Inflammatory macrophage treated with lipopolysaccharide for 1 hour (primary cell): ENCODE measurements at places on chromosomes 6 and 20.

DNA sequence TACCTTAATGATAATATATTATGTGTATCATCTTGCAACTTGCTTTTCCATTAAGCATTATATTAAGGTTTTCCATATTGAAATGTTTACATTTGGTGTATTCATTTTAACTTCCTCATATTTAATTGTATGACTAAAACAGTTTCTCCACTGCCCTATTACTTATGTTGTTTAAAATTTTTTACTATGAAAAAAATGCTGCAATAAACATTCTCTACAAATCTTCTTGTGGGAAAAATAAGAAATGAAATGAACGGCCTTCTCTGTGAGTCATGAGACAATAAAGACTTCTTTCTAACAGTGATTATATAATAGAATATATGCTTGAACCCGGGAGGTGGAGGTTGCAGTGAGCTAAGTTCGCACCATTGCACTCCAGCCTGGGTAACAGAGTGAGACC is 25.5 kb downstream of the FASTKD5 start:
- no peak for DNase-seq

DNA sequence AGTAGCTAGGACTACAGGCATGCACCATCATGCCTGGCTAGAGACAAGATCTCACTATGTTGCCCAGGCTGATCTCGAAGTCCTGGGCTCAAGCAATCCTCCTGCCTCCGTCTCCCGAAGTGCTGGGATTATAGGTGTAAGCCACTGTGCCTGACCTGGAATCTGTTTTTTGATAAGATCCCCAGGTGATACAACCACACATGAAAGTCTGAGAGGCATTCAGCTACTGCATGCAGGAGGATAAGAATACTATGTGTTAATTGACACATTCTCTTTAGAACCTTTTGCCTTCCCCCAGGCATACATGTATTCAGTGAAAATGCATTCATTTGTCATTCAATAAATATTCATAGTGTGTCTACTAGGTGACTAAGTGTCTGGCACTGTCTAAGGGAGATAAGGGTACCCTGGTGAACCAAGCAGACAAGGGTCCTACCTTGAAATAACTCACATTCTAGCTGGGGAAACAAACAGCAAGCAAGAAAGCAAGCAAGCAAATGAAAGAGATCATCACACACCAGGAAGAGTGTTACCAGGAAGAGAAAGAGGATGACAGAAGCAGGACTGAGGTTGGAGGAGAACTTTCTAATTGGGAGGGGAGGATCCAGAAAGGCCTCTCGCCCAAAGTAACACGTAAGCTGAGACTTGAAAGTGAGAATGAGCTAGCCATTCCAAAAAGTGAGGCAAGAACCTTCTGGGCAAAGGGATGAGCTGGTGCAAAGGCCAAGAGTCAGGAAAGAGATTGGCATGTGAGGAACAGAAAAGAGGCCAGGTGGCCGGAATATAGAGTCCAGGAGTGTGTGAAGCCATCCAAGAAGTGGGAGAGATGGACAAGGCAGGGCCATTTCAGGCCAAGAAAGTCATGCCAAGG is 6.5 kb downstream of the GFOD1 start:
- no peak for DNase-seq

DNA sequence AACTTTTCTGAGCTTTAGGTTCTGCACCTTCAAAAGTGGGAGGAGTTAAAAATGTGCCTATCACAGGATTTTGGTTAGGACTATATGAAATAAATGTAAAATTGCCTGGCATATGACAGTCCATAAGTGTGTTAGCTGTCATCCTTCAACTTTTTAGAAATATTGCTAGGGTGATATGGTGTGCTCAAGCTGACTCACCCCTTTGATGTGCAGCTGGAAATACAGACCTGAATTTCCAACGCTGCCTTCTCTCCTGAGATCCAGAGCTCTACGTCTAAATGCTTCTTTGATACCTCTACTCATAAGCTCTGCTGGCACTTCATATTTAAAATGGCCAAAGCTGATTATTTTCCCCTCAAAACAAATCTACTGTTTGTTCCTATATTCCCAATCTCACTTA is 2.7 kb downstream of the SLC35B3 start:
- DNase-seq = no peak

- no peak for DNase-seq
Measured at GRCh38 chr6:73774311-73774774, 78.3 kb downstream of the CD109 start.

DNA sequence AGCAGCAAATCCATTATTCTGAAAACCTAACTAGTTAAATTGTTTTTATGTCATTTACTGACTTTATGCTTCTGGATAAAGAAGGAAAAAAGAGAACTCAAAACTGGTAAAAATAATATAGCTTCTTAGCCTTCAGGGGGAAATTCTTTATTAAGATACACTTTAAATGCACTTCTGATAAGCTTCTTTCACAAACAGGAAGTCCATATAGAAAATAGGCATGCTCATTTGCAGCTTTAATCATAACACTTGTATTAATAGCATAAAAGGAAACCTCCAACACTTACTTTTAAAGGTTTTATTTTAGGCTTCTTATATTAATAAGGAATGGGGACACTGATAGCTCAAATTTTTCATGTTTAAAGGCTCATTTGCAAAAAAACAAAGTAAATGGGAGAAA is 538.0 kb upstream of the SLC35B3 start:
- no peak for DNase-seq

DNA sequence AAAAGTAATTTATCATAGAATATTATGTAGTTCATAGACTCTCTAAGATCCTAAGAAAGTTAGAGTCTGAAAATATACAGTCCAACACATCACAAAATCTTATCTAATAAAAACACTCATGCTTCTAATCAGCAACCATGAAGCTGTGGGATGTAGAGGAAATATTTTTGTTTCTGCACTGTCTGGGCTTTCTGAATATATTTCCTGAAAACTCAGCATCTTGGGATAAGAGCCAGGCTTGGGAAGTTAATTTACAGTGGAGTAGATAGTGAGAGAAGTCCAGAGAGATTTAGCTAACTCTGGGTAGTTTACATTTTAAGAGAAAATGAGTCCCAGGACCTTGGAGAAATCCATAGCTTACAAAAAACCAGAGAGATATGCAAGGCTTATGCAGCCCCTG is 150.4 kb upstream of the BMP5 start:
- DNase-seq = no peak

- no peak for DNase-seq
Measured at GRCh38 chr6:91716361-91716760, 1129.5 kb upstream of the MAP3K7 start.

DNA sequence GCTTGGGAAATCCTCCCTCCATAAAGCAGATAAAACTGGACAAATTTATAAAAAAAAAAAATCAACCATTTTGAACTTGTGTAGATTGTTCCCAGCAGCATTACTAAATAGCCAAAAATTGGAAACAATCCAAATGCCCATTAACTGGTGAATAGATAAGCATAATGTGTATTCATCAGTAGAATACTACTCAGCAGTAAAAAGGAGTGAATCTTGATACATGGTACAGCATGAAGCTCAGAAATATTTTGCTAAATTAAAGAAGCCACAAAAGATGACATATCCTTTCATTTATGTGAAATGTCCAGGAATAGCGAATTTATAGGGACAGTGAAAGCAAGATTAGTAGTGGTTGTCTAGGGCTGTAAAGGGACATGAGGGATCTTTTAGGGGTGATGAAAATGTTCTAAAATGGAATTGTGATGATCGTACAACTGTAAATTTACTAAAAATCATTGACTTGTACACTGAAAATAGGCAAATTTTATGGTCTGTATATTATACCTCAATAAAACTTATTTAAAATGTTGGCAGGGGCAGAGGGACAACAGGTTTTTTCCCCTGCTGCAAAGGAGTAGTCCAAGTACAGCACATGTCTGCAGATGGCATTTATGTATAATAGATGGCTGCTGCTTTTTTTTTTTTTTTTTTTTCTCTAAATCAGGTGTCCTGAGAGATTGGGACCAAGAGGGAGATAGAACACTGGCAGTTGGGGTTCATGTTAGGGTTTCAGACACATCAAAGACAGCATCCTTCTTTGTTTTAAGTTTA is 59.5 kb downstream of the CBFA2T2 start:
- no peak for DNase-seq
